Hematopoietic multipotent progenitor cell (in vitro differentiated cells): ENCODE measurements at places on chromosomes 5 and 9.

- DNase-seq, result no peak
Observed at GRCh38 chr5:147037515-147038205, 159.1 kb upstream of the PPP2R2B start.

- DNase-seq, result no peak
Observed at GRCh38 chr9:132538071-132538470, 44.3 kb upstream of the BARHL1 start.

DNA sequence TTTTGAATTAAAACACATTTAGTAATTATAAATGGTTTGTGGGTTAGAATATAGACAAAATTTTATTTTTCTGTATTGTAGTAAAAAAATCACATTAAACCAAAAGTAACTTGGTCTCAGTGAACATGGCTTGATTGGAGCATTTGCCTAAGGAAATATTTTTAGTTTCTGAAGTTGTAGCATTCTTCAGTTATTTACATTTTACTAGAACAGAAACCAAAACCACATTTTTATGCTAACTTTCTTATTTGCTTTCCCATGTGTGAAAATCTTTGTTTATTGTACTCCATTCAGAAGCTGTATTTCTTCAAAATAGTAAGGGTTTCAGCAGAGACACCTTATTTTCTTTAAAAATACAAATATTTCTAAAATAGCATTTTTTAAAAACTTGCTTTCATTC is 129.9 kb downstream of the SGCD start:
- DNase-seq, result no peak

DNA sequence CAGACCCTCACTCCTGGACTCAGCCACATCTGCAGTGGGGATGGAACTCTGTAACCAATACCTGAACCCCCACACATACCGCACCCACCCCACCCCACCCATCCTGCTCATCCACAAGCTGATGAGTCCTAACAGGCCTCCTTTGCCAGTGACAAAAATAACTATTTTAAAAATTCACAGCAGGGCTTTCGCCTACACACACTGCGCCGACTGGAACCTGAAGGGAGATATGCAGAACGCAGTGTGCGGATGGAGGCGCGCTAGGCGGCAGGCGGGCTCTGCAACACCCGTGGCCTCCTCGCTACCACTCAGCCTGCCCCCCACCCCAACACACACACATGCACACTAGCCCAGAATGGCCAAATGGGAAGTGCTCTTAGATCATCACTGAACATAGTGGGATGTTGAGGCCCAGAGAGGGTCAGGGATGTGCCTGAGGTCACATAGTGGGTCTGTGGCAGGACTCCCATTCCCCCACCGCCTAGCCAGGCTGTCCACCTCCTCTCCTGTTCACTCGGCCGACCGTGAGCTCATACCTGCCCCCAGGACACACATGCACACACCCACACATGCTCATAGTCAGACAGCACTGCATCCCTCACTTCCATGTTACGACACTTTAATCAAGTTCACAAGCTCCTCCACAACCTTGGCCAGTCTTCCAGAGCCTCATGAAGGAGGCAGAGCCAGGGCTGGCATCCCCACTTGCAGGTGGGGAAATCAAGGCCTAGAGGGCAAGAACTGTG is 6.3 kb upstream of the CAMK2A start:
- no peak for DNase-seq

DNA sequence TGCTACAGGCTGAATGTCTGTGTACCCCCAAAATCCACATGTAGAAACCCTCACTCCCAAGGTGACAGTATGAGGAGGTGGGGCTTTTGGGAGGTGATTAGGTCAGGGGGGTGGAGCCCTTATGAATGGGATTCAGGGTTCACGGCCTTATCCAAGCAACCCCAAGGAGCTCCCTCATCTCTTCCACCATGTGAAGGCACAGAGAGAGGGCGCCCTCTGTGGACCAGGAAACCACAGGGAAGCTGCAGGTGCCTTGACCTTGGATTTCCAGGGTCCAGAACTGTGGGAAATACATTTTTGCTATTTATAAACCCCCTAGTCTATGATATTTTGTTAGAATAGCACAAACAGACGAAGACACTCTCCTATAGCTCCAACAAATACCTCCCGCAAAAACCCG is 53.6 kb upstream of the IRX2 start:
- no peak for DNase-seq

- no peak for DNase-seq
Observed at GRCh38 chr5:127010362-127010761, 20.0 kb downstream of the MARCHF3 start.

GRCh38 chr9:123414936-123415930 is 59.2 kb downstream of the CRB2 start:
- DNase-seq, result no peak

DNA sequence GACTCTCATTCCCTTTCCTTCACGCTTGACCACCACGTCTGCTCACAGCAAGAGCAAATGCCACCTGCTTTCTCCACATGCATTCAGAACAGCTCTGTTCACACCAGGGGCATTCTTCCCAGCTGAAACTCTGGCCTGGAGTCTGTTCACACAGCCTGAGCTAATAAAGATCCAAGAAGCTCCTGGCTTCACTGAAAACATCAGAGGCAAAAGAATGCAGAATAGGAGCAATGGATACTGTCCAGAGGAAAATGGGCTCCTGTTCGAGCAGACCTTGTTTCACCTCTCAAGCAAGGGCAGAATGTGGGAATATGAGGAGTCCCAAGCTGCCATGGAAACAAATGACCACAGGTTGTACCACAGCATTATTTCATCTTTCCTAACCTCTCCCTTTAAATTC is 402.7 kb upstream of the TNC start:
- DNase-seq, result no peak

- DNase-seq, result no peak
Observed at GRCh38 chr5:59178482-59178881, 595.6 kb downstream of the RAB3C start.

DNA sequence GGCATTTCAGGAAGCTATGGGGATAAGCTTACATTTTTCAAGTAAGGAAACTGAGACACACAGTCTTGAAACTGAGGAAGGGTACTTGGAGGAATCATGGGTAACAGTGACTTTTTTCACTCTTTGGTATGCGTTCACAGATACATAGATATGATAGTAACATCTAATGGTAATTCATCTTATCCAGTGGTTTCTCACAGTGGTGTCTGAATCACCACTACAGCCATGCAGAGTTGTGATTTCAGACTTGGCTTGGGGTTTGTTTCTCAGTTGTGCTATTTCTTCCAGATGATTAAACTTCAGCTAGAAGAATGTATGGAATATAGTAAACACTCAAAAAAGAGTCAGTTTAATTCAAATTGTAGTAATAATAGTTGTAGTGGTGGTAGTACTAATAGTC is 239.1 kb upstream of the NUDT12 start:
- no peak for DNase-seq

DNA sequence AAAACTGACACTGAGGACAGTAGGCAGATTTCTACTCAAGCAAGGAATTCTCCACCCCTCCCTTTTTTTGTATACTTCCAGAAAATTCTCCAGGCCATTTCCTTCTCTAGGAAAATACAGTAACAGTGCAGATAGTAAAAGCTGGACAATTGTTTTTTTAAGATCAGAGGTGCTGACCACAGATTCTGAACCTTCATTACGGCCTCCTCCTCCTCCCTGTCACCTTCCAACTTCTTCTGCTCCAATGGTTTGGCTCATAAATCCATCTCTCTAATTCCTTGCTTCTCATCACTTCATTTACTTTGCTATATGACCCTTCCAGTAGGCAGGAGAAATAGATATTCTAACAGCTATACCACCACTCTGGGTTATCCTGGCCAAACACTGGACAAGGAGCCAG is 220.6 kb downstream of the FBN2 start:
- no peak for DNase-seq

DNA sequence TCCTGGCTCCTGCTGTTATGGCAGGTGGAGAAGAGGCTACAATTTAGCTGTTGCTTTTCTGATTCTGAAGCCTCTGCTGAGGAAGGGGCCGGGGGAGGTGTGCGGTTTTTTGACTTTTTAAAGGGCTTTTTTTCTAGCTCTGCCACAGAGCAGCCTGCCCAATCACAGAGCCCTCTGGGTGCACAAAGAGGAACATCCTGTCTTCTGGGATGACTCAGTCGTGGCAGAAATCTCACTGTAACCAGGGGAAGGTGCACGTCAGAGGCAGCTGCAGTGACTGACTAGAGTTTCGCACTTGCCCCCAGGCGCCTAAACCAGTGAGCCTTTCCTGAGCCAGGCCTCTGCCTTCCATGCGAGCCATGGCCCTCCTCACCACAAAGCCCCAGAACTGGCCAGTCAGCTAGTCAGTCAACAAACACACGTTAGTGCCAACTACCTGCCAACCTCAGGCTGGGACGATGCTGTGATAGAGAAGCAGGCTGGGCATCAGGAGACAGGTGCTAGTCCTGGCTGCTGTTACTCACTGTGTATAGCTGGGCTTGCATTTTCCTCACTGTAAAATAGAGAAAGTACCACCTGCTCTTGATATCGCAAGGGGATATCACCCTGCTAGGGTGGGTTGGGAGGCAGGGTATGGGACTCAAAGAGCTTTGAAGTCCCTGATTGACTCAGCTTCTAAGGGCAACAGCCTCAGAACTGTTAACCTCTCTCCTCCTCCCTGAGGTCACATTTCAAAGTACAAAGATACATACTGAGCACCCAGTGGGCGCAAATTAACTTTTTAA is 2.2 kb downstream of the AKNA start:
- peak; percentile 78 for DNase-seq

GRCh38 chr9:126391713-126392661 is 65.4 kb downstream of the MVB12B start:
- DNase-seq, result no peak

- DNase-seq, result no peak
Observed at GRCh38 chr5:94244921-94245320, 373.5 kb downstream of the KIAA0825 start.

DNA sequence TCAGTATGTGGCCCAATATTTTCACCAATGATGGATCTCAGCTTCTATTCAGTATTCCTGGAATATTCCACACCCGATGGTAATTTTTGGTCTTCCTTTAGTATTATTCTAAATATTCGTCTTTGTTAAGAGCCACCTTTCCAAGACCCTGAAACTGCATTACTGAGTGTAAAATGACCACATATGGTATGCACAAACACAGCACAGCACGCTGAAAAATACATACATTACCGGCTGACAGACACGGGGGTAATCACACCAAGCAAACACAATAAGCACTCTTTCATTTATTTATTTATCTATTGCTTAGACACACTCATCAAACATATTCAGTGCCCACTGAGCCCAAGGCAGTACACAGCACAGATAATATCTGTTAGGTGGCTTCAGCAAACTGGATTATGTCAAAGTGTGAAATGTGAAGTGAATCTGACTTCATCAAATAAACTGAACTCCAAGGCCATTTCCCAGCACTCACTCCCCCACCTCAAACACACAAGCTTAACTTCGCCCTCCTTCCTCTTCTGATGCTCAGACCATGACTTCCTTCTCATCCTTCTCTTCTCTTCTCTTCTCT is 1637.8 kb upstream of the C9orf72 start:
- no peak for DNase-seq

GRCh38 chr9:133058550-133059320 is 3.0 kb upstream of the CEL start:
- no peak for DNase-seq

DNA sequence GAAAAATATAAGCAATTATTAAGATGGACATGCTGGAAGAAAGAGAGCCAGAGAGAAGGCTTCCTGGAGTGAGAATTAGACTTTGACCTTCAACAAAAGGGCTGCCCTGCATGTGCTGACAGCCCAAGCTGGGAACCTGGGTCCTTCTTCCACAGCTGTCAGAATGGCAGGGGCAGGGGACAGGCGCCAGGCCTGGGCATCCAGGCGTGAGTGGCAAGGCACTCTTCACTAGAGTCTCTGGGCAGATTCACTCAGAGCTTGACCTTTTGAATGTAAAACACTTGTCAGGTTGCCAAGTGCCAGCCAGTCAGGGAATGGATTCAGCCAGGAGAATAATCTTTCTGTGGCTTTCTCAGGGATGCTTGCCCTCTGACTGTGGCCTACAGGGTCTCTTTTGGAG is 119.1 kb upstream of the CLINT1 start:
- no peak for DNase-seq

DNA sequence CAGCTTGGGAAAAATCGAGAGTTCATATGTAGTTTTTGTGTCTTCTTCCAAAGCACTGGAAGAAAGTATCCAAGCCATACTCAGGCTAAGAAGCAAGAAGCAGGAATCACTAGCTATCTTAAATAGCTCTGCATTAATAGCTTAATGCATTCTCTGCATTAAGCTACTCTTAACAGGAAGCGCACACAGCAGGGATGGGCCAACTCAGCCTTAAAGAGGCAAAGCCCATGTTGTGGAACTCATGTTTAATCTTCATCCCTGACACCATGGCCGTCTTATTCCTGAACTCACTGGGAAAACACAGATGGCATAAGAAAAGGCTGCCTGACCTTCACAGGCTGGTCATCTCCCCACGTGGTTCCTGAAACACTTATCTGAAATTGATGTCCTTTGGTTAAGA is 18.7 kb upstream of the ICE1 start:
- no peak for DNase-seq

- DNase-seq, result no peak
Observed at GRCh38 chr9:137665697-137666512, 47.1 kb downstream of the EHMT1 start.

GRCh38 chr9:31848505-31849285 is 535.7 kb upstream of the ACO1 start:
- no peak for DNase-seq

GRCh38 chr9:118268046-118268445 is 563.8 kb downstream of the TLR4 start:
- DNase-seq, result no peak

DNA sequence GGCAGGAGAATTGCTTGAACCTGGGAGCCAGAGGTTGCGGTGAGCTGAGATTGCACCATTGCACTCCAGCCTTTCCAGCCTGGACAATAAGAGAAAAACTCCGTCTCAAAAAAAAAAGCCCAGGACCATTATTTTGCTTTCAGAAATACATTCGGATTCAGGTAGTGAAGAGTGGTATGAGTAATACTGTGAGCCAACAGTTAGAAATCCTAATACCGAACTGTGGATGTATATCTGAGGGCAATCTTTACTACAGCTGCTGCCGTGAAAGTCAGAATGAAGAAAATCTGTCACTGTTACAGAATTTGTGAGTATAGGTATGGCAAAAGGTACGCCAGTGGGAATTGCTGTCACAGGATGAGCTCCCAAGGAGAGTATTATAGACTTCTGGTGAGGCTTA is 3.4 kb upstream of the CDK7 start:
- no peak for DNase-seq
